ENCODE measurements at places on chromosomes 5 and 9. TPM values are rescaled to one million over a fixed set of nuclear protein-coding genes. Genes with fewer than 3 reads are reported as not detected.

- DNase-seq: no peak
Observed at GRCh38 chr9:131478421-131478868, 24.3 kb upstream of the POMT1 start.

Gene FOXI1
- not detected for polyA plus RNA-seq

Gene SEMA5A
- polyA plus RNA-seq: 4.2 TPM

Gene LVRN
- polyA plus RNA-seq: 0.27 TPM

Gene CCIN
- polyA plus RNA-seq: 0.38 TPM

DNA sequence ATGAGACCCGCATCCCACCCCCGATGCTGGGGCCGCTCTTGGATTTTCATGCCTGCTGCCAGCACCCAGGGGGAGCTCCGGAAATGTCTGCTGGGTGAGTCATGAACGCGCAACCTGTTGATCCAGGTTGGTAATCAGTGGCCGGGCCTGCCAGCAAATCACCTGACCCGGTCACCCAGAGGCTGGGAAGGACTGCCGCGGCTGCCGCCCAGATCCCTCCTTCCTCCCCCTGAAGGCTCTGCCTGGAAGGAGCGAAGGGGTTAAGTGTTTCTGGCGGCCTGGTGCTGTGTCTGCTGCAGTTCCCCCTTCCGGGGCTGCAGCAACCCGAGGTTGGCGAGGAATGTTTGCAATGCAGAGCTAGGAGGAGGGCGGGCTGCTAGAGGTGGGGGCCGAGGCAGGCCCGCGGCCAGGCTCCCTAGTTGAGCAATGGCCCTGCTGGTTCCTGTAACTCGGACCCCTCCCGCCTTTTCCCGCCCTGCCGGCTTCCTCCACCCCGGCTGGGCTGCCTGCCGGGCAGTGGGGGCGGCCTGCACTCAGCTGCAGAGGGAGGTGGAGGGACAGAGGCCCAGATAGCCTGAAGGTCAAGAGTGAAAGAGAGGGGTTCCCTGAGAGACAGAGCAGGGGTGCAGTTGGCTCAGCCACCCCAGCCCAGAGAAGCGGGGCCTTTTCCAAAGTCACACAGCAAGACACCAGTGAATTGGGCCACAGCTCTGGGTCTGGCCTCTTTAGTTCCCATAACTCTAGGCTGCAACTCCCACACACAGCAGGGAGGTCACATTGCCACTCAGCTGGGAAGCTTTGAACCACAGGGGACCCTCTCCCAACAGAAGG lies 156.3 kb upstream of the IER5L start:
- peak; percentile 89 for DNase-seq

Gene TXNDC15
- polyA plus RNA-seq: 94.2 TPM

Measured in urinary bladder (tissue), 4 donors.